ENCODE measurements at places on chromosomes 3 and 15.

GRCh38 chr3:72487946-72488737 is 360.1 kb downstream of the SHQ1 start:
- no peak for DNase-seq

GRCh38 chr3:60669636-60670035 is 581.6 kb downstream of the FHIT start:
- DNase-seq = no peak

DNA sequence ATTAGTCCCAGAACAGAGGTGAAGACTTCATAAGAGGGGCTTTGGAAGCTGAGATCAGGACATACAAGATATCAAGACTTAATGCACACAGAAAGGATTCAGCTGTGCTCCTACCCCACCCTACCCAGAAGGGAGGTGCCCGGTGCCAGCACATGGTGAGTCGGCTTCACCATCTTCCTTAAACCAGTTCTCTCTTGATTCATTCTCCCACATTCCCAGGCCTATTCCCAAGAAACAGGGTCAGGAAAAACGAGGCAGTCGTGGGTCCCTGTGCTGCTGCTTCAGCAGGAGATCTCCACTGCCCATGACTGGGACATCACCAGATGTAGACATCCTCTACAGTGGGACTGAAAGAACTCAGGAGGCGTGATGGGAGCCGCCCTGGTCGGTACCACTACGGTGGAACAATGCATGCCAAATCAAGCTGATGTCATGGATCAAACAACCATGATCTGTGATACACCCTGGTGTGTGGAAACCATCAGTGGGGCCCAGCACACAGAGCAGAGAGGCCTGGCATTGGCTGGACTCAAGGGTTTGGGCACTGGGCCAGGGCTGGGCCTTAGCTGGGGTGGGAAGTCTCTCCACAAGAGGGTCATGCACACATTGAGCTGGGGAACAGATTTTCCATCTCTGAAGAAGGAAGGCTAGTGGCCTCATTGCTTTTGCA is 41.9 kb downstream of the CCDC12 start:
- DNase-seq = peak; percentile 37

DNA sequence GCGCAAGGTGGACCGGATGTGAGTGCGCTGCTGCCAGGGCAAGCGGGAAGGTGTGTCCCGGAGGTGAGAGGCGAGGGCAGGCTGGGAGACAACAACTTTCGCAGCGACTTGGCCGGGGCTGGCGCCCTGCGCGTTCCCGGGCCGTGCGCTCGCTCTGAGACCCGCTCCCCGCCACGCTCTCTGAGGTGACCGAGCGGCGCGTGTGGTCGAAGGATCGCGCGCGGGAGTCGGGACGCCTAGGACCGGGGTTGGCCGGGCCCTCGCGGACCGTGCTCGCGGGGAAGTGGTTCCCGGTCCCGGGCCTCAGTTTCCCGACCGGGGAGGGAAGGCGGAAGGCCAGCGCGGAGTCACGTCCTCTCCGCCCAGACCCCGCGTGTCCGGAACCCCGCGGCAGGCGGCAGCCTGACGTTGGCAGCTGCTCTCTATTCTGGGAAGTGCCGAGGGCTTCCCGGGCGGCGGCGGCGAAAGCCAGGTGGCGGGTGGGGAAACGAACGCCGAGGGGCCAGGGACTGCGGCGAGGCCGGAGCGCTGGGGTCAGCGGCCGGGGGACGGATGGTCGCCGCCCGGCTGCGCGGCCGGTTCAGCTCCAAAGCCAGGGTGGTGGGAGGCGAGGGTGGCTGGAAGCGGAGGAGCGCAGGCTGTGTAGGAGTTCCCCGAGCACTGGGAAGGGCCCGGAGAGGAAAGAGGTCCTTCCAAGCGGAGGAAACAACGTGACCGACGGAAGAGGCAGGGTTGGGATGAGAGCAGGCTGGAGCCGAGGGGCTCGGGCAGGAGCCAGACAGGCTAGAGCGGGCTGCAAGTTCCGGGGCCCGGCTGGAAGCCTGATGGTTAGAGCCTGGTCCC is 1.0 kb upstream of the IGF2BP2 start:
- no peak for DNase-seq

DNA sequence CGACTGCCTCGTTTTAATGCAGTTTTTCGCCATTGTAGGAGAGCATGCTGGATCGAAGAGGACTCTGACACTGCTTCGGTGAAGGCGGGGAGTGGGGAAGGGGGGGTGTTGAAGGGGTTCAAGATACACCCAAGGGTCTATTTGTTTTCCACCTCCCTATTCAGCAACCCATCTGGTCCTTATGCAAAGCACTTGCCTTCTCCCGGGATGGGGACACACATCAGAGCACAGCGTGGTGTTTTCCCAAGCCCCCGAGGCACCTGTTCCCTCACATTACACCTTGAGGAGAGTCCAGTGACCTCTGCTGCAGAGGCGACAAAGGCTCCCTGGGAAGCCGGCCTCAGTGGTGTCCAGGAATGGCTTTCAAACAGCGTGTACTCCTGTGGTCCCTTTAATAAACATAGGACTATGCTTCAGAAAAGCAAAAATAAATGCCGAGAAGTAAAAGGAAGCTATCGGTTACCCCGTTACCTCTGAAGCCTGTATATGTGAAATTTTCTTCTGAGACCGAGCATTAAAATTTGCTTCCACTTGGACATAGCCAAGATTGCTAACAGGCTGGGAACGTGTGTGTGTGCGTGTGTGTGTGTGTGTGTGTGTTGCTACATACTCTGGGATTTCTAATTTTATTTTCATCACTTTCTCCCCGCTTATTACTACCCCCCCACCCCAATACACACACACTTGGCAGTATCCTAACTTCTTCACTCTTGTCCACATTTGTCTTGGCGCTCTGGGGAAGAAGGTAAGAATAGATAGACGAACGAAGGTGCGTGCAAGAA is 53.2 kb downstream of the CCDC54 start:
- no peak for DNase-seq

- no peak for DNase-seq
Observed at GRCh38 chr3:17741621-17742101, 770 bp downstream of the TBC1D5 start.

DNA sequence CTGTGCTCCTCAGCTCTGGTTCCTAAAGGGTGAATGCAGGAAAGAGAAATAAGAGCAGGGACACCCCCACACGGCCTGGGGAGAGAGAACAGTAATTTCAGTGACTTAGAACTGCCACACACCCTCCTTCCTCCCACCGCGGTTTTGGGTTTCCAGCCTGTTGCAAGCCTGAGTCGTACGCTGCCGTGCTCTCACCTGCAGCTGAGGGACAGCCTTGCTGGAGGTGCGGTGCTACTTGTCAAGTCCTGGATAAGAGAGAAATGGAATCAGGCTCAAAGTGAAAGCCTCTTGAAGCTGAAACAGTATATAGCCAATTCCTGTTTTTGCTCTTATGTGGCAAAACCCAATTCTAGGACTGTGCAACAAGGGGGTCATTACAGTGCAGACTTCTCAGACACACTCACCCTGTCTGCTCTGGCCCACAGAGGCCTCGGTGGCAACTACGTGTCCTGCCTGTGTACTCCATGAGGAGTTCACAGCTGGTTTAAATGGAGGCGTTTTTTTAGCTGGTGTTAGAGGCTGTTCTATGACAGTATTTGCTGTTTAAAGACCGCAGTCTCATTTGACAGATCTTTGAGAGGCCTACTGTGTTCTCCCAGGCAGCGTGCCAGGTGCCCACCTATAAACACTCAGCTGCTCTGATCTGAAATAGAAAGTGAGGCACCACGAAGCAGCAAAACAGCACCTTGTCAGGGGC is 42.9 kb downstream of the TBC1D2B start:
- DNase-seq = no peak

DNA sequence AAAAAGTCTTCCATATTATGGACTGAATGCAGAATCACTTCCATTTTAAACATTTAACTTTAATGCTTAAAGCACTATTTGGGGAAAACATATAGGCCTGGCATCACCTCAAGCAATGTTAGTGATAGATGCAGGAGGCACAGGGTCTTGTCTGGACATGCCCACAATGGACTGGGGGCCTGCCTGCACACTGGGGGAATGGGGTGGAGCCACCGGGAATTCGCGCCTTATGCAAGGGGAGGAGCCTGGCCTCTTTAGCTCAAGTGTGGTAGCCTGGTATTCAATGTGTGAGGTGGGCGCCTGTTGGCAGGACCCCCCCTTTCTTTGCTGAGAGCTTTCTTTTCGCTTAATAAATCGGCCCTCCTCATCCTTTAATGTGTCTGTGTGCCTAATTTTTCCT is 29.9 kb downstream of the ACKR4 start:
- no peak for DNase-seq

GRCh38 chr15:58616171-58616570 is 133.3 kb downstream of the ADAM10 start:
- DNase-seq = no peak

- no peak for DNase-seq
Observed at GRCh38 chr15:75455982-75456531, 4.6 kb upstream of the SIN3A start.

DNA sequence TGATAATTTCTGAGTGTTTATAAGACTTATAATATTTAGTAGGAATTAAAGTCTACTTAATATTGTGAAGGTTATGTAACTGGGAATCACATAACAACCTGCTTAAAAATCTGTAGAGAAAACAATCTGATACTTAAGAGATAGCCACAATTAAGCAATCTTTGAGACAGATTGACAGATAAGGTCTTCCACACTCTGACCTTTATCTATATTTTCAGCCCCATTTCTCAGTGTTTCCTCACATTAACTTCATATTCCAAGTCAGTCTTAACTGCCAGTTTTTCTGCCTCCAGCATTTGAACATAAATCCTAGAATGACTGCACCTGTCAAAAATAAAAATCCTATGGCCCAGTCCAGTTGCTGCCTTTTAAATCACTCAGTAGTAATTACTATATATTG is 423.2 kb downstream of the PYDC2 start:
- DNase-seq = no peak

DNA sequence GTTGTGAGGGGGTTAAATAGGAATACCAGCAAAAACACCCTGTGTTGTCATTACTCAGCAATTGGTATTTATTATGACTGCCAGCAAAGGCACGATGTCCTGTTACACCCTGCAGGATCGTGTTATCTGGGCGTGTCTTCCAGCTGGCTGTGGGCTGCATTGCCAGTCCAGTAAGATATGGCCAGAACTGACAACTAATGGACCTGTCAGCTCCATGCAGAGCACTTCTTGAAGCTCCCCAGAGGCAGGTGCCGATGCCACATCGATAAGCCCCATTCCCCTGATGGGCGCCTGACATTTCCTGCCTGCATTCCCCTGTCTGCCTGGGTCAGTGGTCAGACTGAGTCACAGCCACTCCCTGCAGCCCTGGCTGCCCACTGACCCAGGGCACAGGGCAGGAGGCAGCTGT is 79.7 kb upstream of the RASGRF1 start:
- no peak for DNase-seq

DNA sequence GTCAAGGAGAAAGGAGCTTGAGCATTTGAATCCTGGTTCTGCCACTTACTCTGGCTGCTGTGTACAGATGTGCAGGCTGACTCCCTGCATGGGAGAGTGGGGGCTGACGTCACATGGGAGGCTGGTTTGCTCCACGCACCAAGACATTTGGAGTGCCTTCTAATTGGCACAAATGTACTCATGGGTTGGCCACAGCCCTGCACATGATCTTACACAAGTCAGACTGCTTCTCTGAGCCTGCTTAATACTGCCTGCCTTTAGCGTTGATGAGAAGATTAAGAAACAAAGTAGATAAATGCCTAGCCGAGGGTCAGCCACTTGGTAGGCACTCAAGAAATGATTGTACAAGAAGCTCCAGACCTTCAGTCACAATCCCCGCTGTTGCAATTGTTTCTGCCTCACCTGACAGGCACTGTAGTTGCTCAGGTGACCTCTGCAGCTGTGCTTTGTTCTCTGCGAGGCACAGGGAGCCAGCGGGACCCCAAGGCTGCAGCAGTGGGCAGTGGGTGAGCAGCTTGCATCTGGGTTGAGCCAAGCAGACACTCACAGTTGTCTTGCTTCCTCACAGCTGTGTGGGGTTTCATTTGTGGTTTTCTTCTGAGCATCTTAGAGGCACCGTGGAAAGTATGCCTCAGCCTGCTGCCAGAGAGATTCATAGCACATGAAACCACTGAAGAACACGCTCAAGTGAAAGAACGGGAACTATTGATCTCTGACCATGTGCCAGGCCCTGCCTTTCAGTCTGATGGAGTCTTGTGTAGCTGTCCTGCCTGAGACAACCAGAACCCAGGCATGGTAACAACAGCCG is 33.1 kb downstream of the GRK7 start:
- no peak for DNase-seq

- no peak for DNase-seq
Observed at GRCh38 chr3:36992806-36993325, at the start of gene EPM2AIP1. TSS of gene EPM2AIP1 (minus strand) at chr3:36993131. CDS start at chr3:36993077, 54 bp downstream.

GRCh38 chr3:257826-258225 is 61.3 kb downstream of the CHL1 start:
- DNase-seq = no peak

DNA sequence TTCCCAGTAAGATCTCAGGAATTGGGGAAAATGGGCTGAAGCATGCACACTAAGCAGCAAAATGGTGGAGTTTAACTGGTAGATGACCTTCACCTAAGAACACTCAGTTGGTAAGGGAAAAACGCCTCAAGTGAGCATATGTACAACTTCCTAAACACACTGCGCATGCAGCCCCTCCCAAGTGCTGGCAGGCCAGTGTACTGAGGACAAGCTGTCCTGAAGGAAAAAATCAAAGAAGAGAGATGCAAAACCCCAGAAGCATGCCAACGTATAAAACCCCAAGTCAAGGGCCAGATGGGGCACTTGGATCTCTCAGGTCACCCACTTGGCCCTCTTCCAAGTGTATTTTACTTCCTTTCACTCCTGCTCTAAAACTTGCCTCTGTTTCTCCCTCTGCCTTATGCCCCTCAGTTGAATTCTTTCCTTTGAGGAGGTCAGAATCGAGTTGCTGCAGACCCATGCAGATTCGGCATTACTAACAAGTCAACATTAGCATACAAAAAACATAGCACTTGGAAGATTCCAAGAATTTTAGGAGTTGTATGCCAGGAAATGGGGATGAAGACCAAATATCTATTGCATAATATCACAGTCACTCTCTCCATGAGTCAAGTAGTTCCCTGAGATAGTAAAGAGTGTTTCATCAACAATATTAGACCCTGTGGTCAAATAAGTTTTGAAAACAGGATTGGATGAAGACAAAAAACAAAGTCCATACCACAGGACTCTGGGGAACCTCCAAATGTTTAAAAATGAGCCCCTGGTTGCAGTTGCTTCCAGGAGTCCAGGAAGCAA is 10.8 kb upstream of the FYCO1 start:
- no peak for DNase-seq

GRCh38 chr15:39645138-39645975 is 64.5 kb downstream of the THBS1 start:
- no peak for DNase-seq

- no peak for DNase-seq
Observed at GRCh38 chr15:101123222-101123910, 128.5 kb downstream of the CHSY1 start.

- no peak for DNase-seq
Observed at GRCh38 chr3:162489853-162490252, 993.2 kb downstream of the OTOL1 start.

- DNase-seq = peak; percentile 87
Observed at GRCh38 chr3:115658337-115659181, 35.2 kb downstream of the GAP43 start.

GRCh38 chr15:25439369-25439836 is 579 bp upstream of the UBE3A start:
- no peak for DNase-seq

- DNase-seq = no peak
Observed at GRCh38 chr3:40895109-40895508, 304.2 kb upstream of the CTNNB1 start.
